ENCODE measurements at places on chromosomes 16 and 17.

GRCh38 chr17:67246403-67246652 lies 1.3 kb upstream of the HELZ start:
- no peak for DNase-seq

DNA sequence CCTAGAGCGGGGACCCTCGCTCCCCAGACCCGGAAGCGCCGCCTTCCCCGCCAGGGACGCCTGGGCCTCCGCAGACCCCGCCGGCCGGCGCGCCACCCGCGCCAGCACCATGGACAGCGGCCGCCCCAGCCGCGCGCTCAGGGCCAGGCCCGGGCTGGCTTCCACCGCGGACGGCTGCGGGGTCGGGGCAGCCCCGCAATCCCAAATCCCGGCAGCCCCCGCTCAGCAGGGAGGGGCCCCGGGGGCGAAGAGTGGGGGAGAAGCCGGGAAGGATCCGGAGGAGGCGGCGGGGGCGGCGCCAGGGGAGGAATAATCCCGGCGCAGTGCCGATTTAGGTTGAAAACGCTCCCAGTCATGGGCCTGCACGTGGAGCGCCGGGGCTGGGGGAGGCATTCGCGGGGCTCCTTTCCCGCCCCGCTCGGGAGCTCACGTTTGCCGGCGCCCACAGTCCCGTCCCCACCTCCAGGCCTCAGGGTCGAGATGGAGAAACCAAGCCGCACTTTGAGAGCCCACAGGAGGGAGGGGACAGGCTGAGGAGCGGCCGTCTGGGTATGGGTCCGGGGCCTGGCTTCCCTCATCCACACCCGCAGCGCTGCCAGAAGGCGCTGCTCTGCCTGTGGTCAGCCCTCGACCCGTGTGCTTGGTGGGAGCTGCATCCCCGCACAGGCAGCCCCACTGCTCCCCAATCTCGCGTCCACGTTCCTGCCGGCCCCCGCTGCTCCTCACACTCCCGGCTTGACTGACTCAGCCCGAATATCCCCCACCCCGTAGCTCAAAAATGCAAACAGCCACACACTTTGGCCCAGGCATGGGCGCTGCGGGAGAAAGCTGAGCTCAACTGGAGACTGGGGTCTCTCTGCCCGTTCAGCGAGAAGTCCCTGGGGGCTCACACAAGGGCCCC lies 4.7 kb downstream of the FBXL16 start:
- DNase-seq = no peak

DNA sequence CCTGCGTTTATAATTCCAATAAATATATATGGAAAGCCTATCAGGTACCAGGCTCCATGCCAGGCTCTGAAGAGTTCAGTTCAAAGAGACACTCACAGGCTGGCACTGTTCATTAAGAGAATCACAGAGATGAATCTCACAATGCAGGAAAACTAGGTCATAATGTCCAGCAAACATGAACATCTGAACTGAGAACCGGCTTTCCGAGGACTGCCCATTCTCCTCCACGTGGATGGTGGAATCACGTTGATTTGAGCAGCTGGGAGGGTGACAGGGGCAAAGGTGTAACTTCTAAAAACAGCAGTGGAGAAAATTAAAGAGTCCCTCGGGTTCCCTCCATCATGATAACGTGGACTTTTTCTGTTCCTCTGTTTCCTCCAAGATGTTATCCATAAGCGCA lies 10.2 kb downstream of the GP2 start:
- no peak for DNase-seq

DNA sequence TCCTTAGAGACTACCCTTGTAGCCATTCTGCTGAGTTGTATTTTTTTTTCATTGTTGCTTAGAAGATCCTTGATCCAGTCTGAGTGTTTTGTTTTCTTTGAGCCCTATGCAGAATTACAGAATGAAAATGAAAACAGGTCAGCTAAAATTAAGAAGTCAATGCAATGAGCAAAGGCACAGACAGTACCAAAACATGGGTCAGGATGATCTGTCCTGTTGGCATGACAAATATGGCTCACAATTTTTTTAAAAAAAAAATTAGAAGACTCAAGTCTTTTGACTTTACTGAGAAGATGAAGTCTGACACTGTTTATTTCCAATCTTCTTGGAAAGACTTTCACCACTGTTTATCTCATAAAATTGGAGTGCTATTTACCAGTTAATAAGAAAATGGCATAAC lies 32.4 kb downstream of the KCNJ16 start:
- no peak for DNase-seq

GRCh38 chr17:2963332-2964027 lies 99.9 kb downstream of the OR1D5 start:
- DNase-seq = no peak

DNA sequence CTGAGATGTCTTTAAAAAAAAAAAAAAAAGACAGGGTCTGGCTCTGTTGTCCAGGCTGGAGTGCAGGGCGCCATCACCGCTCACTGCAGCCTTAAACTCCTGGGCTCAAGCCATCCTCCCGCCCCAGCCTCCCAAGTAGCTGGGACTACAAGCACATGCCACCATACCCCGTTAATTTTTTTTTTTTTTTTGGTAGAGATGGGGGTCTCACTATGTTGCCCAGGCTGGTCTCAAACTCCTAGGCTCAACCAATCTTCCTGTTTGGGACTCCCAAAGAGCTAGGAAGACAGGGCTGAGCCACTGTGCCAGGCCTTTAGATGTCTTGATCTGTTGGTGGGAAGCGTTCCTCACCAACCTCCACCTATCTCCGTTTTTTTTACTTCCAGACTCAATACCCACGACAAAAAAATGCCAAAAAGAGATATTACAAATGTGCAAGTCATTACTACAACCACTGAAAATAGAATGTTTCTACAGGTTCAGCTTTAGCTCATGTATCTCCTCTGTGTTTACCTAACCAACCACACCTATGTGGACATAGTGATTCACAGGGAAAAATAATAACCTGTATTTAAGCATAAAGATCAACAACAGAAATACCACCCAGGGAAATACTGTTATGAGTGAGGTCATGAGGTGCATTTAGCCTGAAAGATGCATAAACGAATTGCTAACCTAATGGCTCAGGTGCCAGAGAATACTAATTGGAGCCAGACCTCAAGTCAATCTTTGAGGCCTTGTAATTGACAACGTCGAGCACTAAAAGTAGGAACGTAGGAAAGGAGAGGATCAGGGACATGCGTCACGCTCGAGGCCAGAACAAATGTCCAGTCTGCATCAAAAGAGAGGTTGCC lies 22.6 kb downstream of the NACA2 start:
- DNase-seq = no peak

DNA sequence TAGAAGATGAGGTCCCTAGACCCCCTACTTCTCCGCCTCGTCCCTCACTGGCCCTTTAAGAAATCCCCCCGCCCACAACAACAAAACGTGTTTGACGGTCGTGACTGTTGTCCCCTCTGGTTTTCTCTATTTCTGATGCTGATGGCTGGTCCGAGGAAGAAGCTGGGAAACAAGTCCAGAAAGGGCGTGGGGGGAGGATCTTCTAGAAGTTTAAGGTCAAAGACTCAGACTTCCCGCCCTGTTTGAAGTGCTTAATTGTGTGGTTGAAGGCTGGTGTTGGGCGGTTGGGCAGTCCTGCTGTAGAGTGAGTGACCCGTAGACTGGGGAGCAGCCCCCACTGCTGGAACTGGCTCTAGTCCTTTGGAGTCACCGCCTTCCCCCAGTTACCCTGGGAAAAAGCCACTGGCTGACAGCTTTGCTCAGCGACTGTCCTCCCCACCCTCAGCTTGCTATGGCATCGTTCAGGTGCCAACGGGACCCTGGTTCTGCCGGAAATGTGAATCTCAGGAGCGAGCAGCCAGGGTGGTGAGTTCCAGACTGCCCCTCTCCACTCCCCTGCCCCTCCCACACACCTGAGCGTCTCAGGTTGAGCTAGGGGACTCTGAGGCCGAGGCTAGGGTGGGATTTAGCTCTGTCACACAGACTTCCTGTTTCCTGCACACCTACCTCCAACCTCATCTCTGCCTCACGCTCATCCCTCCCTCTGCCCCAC lies 1.6 kb downstream of the MLLT6 start:
- no peak for DNase-seq

GRCh38 chr17:40535924-40536294 lies 29.4 kb downstream of the CCR7 start:
- no peak for DNase-seq

- DNase-seq = no peak
Observed at GRCh38 chr16:50079397-50080140, 13.8 kb downstream of the HEATR3 start.

- DNase-seq = no peak
Observed at GRCh38 chr16:27793249-27793622, 243.3 kb downstream of the KATNIP start.

GRCh38 chr17:14228903-14229302 lies 7.8 kb downstream of the CDRT15 start:
- no peak for DNase-seq

DNA sequence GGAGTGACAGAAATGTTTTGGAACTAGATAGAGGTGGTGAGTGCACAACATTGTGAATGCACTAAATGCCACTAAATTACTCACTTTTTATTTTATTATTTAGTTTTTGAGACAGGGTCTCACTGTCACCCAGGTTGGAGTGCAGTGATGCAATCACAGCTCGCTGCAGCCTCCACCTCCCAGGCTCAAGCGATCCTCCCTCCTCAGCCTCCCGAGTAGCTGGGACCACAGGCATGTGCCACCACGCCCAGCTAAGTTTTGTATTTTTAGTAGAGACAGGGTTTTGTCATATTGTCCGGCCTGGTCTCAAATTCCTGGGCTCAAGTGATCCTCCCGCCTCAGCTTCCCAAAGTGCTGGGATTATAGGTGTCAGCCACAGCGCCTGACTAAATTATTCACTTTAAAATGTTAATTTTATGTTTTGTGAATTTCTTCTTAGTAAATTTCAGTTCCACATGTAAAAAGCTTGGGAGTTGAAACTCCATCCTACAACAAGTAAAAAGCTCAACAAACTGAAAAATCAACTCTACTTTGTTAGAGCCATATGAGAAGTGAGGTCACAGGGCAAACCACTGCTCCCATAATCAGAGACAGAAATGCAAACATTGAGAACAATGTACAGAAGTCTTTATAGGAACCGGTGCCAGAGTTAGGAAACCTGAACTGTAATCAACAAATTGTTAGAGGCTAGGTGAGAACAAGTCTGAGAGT lies 13.8 kb upstream of the SLC5A10 start:
- DNase-seq = no peak

DNA sequence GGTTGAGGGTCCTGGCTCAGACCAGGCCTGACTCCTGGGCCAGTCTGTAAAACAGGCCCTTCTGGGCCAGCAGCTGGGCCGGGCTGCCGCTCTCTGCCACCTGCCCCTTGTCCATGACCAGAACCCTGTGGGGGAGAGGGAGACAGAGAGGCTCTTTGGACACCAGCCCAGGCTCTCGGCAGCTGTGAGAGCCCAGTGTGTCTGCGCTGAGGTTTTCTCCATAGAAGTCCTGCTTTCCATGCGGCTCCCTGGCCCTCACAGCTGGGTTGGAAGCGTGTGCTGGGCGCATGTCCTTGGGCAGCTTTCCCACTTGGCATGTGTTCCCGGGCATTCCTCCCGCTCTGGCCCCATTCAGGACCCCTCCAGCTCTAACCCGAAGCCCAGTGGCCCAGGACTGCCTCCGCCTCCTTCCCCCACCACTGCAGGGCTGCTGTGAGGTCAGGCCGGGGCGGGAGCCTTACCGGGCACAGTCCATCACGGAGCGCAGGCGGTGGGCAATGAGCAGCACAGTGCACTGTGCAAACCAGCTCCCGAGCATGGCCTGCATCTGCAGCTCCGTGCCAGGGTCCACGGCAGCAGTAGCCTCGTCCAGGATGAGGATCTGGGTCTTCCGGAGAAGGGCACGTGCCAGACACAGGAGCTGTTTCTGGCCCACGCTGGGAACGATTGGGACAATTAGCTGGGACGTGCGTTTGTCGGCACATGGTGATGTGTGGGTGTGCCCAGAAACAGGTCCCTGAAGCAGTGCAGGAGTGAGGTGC lies 73.0 kb downstream of the ABCC6 start:
- peak; percentile 82 for DNase-seq

DNA sequence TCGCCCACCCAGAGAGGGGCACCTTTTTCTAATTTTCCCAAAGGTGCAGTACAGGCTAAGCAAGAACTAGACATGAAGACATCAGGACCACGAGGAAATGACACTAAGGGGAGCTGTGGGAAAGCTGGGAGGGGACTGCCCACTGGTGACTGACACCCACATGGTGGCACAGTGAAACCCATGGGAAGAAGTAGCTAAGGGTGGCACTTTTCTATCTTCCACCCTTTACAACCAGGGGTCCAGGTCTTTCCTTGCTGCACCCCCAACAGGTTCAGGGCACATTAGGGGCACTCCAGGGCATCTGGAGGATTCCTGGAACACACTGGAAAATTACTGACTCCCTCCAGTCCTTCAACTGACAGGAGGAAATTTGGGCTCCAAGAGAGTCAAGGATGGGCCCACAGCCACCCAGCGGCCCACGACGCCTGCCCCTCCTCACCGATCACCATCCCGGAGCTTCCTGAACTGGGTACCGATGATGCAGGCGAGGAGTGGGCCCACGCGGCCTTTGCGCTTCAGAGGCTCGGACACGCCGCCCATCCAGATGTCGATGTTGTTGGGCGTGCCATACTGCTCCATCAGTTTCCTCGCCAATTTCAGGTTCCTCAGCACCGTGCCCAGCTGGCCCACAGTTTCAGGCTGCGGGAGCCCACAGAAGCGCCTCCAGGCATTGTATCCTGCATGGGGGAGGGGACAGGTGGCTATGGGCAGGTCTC lies 9.4 kb downstream of the MPO start:
- no peak for DNase-seq

All from BE2C (cell line).